ENCODE measurements at places on chromosomes 1 and 21. TPM values are rescaled to one million over a fixed set of nuclear protein-coding genes. Genes with fewer than 3 reads are reported as not detected.

TCHHL1 gene
- total RNA-seq: not detected

DMBX1 gene
- total RNA-seq: 0.09 TPM

LPAR3 gene
- total RNA-seq: 8.3 TPM

MX2 gene
- 12.8 TPM for total RNA-seq

INSRR gene
- total RNA-seq: not detected

C1QC gene
- total RNA-seq: 554 TPM

SLC41A1 gene
- total RNA-seq: 26.9 TPM

ZNF648 gene
- 0.20 TPM for total RNA-seq
